IMR-90 (cell line): ENCODE measurements at places on chromosomes 5 and 9. TPM values are rescaled to one million over a fixed set of nuclear protein-coding genes. Genes with fewer than 3 reads are reported as not detected.

Gene GARIN3
- total RNA-seq: not detected in 2 replicates

DNA sequence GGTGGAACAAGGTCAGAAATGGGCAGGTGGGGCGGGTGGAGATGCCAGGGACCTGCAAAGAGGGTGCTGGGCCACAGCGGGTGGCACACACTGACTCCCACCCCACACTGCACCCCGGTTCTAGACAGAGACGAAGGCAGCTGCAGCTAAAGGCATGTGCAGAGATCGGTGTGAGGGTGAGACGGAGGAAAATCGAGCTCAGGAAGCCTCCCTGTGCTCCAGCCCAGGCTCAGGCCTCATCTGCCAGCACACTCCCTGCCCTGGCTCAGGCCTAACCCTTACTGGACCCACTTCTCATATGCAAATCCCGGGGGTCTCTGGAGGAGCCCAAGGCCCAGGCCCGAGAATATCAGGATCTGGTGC is 130.8 kb upstream of the PPP1R26 start:
- H3K36me3 ChIP-seq: no peaks in the 10 kb centered on the region
- no peaks in the 10 kb centered on the region for H3K4me1 ChIP-seq
- no peak overlapping the region for H3K4me3 ChIP-seq
- H3K27ac ChIP-seq: no peak overlapping the region
- H3K27me3 ChIP-seq: no peaks in the 10 kb centered on the region
- DNase-seq: no peak

DNA sequence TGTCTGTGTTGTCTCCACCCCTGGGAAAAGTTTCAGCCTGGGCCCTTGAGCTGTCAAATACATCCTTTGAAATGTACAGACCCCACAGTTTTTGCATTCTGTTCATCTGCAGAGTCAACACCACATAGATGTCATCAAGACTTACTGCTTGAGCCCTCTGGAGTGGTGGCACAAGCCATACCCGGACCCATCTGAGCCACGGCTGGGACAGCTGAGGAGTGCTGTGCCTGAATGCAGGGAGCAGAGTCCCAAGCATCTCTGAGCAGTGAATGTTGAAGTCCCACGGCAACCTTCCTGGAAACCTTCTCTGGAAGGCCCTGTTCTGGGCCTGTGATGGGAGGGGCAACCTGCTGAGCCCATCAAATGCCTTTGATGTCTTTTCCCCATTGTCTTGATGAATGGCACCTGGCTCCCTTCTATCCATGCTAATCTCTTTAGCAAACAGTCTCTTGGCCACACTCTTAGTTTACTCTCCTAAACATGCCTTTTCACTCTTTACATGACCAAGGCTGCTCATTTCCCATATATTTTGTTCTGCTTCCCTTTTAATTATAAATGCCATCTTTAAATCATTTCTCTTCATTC is 92.5 kb downstream of the ATPSCKMT start:
- no peak overlapping the region for H3K4me3 ChIP-seq

DNA sequence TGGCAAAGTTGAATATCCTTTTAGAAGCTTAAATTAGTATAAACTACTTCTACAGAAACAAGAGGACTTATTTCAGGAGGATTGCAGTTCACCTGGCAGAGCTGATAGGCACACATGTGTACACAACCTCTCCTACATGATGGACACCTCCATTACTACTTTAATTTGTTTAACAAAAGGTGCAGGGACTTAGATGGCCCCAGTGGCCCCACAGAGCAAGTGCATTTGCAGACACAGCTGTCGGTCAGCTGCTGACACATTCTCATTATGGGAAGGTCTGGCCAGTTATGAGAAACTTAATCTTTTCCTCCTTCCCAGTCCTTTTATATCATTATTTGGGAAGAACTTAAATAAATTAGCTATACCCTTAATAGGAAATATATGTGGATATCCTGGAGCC is 28.3 kb downstream of the TDRD7 start:
- no peaks in the 10 kb centered on the region for H3K27me3 ChIP-seq
- no peak overlapping the region for H3K4me3 ChIP-seq
- H3K4me1 ChIP-seq: no peaks in the 10 kb centered on the region
- H3K36me3 ChIP-seq: peaks cover 2% of the 10 kb centered on the region; the same call in 1 of the 2 replicates

- H3K4me3 ChIP-seq: no peak overlapping the region
- H3K27ac ChIP-seq: no peak overlapping the region
- no peaks in the 10 kb centered on the region for H3K27me3 ChIP-seq
- H3K36me3 ChIP-seq: no peaks in the 10 kb centered on the region
- DNase-seq: no peak
Observed at GRCh38 chr5:20498926-20499325, 510.9 kb upstream of the CDH18 start.

- H3K27me3 ChIP-seq: no peaks in the 10 kb centered on the region
- no peaks in the 10 kb centered on the region for H3K36me3 ChIP-seq
Observed at GRCh38 chr5:22910523-22910922, 57.4 kb upstream of the CDH12 start.

Gene PLAC8L1
- not detected in 2 replicates for total RNA-seq

DNA sequence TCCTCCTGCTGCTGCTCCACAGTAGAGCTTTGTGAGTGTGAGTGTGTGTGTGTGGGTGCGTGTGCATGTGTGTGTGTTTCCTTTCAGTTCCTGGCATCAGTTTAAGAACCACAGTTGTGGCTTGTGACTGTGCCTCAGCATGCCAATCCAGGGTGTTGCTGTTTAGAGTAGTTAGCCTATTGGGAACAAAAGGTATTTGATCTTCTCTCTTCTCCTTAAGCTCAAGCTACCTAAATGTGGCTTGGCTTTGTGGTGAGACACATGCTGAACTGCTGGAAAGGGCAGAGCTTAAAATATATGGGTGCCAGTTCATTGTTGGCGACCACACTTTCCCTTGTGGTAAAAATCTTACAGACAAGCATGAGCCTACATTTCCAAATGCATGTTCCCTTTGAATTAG is 116.6 kb upstream of the BNC2 start:
- peaks cover 16% of the 10 kb centered on the region for H3K4me1 ChIP-seq
- no peaks in the 10 kb centered on the region for H3K36me3 ChIP-seq
- no peak overlapping the region for H3K4me3 ChIP-seq

- H3K4me1 ChIP-seq: 0 out of 2 replicates have a peak, but pooled peaks cover 1% of the 10 kb centered on the region
- no peaks in the 10 kb centered on the region for H3K27me3 ChIP-seq
- no peak for DNase-seq
- H3K27ac ChIP-seq: no peak overlapping the region
- peaks cover 5% of the 10 kb centered on the region; the same call in 1 of the 2 replicates for H3K36me3 ChIP-seq
Observed at GRCh38 chr9:12808569-12808968, 33.7 kb downstream of the LURAP1L start.

DNA sequence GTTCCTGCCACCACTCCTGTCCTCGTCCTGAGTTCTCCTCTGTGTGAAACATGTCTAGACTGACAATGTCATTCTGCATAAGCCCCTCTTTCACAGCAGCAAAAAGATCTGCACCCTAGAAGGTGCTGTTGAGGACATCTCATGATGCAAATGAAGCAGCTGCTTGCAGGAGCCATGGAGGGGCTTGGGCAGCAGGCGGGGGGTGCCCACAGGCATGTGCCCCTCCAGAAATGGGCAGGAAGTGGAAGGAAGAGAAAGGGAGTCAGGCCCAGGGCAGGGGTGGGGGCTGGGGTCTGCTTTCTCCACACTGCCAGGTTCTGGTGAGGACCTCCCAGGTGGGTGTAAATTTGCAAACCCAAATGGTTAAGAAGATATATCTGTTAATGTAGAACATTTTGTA is 54.5 kb upstream of the KCNMB1 start:
- H3K27me3 ChIP-seq: no peaks in the 10 kb centered on the region
- no peaks in the 10 kb centered on the region for H3K36me3 ChIP-seq
- H3K4me1 ChIP-seq: no peaks in the 10 kb centered on the region
- DNase-seq: no peak

Gene GABRA6
- total RNA-seq: not detected in 2 replicates

- peak; percentile 96 for DNase-seq
- no peak overlapping the region for H3K27ac ChIP-seq
- H3K27me3 ChIP-seq: no peaks in the 10 kb centered on the region
- peaks cover 3% of the 10 kb centered on the region for H3K4me1 ChIP-seq
- peaks cover 25% of the 10 kb centered on the region for H3K36me3 ChIP-seq
Observed at GRCh38 chr9:132609829-132610228, 27.4 kb downstream of the BARHL1 start.

- no peak overlapping the region for H3K4me3 ChIP-seq
- no peak for DNase-seq
- no peaks in the 10 kb centered on the region for H3K27me3 ChIP-seq
- H3K27ac ChIP-seq: no peak overlapping the region
Observed at GRCh38 chr5:139063664-139064054, 134.5 kb downstream of the SIL1 start.

DNA sequence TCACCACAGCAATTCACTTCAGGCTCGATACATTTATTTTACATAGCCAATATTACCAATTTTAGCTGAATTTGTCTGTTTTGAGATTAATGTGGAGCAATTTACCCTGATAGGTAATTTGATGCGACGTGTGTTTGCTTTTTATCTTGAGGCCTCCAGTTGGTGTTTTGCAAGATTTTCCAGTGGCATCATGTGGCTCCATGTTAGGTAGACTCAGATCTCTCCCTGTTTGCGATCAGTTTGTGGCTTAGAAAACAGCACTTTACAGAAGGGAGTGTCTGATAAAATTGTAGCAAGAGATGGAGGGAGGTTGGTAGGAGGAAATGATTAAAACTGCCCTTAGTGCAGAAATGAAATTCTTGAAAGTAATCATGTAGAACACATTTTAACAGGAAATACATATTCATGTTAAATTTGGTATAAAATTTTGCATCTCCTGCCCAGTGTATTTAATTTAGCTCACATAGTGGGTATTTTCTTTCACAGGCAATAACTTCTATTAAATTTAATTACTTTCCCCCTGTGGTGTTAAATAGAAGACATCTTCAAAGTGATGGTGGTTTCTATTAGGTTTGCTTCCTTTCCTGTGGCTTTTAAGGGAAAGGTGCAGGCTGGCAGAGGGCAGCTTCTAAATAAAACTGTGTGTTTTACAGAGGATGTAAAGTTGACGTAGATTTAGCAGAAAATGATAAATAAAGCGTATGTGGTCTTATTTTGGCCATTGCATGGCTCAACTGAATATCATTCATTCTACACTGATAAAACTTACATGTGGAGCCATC is 135.8 kb downstream of the KDM4C start:
- no peak overlapping the region for H3K27ac ChIP-seq
- H3K4me1 ChIP-seq: peaks cover 1% of the 10 kb centered on the region; the same call in 1 of the 2 replicates
- H3K27me3 ChIP-seq: no peaks in the 10 kb centered on the region
- no peak for DNase-seq
- no peaks in the 10 kb centered on the region; the same call in 1 of the 2 replicates for H3K36me3 ChIP-seq
- no peak overlapping the region for H3K4me3 ChIP-seq

Gene PRRX2
- 12.7 and 13.1 TPM in 2 replicates for total RNA-seq

Gene DAB2
- 50.0 and 97.2 TPM in 2 replicates for total RNA-seq

- peaks cover 3% of the 10 kb centered on the region; the same call in 1 of the 2 replicates for H3K4me1 ChIP-seq
- no peak overlapping the region for H3K27ac ChIP-seq
- H3K36me3 ChIP-seq: no peaks in the 10 kb centered on the region
- no peak for DNase-seq
- no peak overlapping the region for H3K4me3 ChIP-seq
Observed at GRCh38 chr5:14016549-14016948, 72.1 kb upstream of the DNAH5 start.
